ENCODE measurements at places on chromosomes 3 and 15.

DNA sequence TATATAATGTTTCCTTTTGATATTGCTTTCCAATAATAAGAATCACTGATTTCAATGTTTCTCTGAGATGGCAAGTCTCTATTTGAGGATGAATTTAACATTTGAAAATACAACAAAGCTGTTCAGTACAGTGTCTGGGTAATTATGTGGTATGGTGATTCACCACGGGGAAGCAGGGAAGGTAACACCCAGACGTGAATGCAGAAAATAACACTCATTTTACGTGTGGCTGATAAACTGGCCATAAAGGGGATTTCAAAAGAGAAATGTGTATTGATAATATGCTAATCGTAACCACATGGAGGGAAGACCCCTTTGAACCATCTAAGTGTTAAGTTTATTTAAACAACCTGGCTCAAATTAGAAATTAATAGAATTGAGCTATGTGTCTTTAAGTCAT lies 344.6 kb downstream of the GRM7 start:
- DNase-seq: no peak

DNA sequence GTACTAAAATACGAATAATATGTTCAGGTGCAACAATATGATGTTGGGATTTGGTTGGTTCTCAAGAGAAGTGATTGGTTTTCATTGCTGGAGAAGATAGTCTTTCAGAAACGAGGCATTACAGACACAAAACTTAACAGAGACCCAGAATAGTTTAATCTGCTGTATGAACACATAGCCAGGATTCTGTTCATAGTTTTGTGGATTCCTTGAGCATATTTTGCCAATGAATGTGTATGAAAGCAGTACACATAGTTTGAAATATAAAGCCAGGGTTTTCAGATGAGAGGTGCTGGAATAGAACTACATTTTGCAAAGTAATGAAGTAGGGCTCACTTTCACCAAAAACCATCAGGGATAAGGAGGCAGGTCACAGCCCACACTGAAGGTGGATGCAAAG lies 5.7 kb upstream of the MCTP2 start:
- DNase-seq: no peak

DNA sequence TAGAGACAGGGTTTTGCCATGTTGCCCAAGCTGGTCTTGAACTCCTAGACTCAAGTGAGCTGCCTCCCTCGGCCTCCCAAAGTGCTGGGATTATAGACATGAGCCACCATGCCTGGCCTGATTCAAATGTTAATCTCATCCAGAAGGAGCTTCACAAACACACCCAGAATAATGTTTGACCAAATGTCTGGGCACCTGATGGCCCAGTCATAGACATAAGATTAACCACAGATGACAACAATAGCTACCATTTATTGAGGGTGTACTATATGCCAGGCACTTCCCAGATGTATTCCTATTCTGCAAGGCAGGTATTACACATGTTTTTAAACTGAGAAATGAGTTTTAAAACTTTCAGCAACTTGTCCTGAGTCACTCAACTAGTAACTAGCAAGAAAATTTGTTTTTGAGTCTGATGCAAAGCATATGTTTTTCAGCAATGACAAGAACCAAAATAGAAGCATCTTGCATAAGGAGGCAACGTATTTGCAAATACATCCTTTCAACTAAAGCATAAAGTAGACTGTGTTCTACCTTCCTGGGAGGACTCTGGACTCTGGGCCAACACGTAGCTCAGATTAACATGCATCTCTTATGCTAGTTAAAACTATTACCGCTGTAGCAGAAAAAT lies 8.1 kb upstream of the SPG21 start:
- no peak for DNase-seq

DNA sequence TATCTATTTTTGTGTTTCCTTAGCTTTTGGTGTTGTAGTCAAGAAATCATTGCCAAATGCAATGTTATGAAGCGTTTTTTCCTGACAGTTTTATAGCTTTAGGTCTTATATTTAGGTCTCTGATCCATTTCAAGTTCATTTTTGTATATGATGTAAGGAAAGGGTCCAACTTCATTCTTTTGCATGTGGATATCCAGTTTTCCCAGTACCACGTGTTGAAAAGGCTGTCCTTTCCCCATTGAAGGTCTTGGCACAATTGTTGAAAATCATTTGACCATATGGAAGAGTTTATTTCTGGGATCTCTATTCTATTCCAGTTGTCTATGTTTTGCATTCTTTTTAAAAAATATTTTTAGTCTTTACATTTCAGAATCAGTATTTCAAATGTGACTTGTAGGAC lies 14.6 kb upstream of the SNRPN start:
- no peak for DNase-seq

- no peak for DNase-seq
Observed at GRCh38 chr3:177887475-177887874, 648.8 kb upstream of the KCNMB2 start.

- no peak for DNase-seq
Observed at GRCh38 chr3:150094150-150094933, 123.6 kb upstream of the PFN2 start.

GRCh38 chr3:168988853-168989252 lies 674.7 kb downstream of the MECOM start:
- no peak for DNase-seq

- no peak for DNase-seq
Observed at GRCh38 chr3:120682095-120682681, at the start of gene HGD. HGD (minus strand) TSS chr3:120682239; CDS start chr3:120682111, 128 bp downstream.

Measured in stimulated activated CD4-positive, alpha-beta T cell treated with anti-CD3 and anti-CD28 coated beads, Interleukin-4, amount 100 ng/mL, for 24 hours (primary cell).